Naive B cell (primary cell): ENCODE measurements at places on chromosomes 1 and 21. TPM values are rescaled to one million over a fixed set of nuclear protein-coding genes. Genes with fewer than 3 reads are reported as not detected.

DNA sequence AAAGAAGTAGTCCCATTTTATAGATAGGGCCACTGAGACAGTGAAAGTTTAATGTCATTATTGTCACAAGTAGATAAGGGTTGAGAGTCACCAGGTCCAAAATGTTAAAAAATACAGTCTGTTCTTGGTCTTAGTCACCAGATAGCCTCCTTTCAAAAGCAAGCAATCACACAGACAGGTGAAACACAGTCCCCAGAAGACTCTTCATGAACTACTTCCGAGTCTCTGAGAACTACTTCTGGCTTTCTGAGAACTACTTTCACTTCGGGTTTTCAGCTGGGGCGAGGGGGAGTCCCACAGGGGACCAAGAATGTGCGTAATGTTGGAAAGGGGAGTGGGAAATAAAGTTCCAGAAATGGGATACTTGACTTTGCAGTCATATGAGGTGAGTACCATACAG is 143.2 kb downstream of the HHIPL2 start:
- H3K27me3 ChIP-seq, result peaks cover 30% of the 10 kb centered on the region
- no peaks in the 10 kb centered on the region for H3K4me1 ChIP-seq
- DNase-seq, result no peak
- H3K36me3 ChIP-seq, result no peaks in the 10 kb centered on the region
- H3K27ac ChIP-seq, result no peak overlapping the region
- H3K4me3 ChIP-seq, result no peak overlapping the region

ID3 gene
- polyA plus RNA-seq, result 23.9 TPM

LCE6A gene
- polyA plus RNA-seq, result not detected

NBPF4 gene
- polyA plus RNA-seq, result not detected

DNA sequence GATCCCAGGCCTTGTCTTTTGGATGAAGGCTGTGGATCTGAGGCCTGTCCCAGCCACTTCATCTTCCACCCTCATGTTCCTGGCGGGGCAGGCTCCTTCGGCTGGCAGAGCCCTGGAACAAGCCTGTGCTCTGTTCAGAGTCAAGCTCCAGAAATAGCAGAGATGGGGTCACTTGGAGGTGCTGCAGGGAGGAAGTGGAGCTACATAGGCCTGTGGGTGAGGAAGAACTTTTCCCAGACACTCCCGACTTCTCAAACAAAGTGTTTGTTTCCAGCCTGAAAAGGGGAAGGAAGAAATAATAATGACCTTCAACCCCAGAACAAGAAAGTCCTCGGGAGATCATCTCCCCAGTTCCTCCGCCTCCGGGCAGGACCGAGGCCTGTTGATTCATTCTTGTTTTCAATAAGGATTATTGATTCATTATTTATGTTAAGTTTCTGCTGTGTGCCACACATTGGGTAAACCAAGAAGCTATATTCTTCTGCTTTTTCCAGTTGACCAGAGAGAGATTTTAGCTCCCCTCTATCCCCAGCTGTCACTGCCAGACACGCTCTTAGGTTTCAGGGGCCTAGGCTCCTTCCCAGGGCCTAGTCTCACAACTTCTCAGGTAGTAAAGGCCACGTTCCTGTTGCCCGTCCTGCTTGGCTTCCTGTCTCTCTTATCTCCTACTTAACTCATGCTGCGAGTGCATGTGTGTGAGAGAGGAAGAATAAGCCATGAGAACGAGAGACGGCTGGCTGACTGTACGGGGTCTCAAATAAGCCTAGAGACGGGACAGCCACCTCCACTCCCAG is 16.9 kb downstream of the IKBKE start:
- H3K4me1 ChIP-seq, result no peaks in the 10 kb centered on the region
- no peak for DNase-seq
- no peak overlapping the region for H3K4me3 ChIP-seq
- H3K27ac ChIP-seq, result no peak overlapping the region
- H3K36me3 ChIP-seq, result peaks cover 24% of the 10 kb centered on the region
- H3K27me3 ChIP-seq, result no peaks in the 10 kb centered on the region

DNA sequence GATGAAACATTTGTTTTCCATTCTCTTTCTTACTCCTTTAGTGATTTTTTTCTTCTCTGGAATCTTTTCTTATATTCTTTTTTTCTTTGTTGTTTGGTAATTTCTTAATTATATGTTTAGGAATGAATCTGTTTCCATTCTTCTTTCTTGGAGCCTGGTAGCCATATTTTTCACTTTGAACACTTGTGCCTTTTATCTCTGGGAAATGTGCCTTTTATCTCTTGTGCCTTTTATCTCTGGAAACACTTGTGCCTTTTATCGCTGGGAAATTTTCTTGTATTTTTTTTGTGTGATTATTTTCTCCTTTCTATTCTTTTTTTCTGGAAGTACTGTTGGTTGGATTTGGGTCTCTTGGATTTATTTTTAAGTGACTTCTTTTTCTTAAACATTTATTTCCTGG is 118.2 kb downstream of the LEPR start:
- H3K4me1 ChIP-seq, result no peaks in the 10 kb centered on the region
- H3K27ac ChIP-seq, result no peak overlapping the region
- no peak overlapping the region for H3K4me3 ChIP-seq
- no peaks in the 10 kb centered on the region for H3K36me3 ChIP-seq
- no peak for DNase-seq

OR2L13 gene
- polyA plus RNA-seq, result 1.7 TPM

CFAP107 gene
- polyA plus RNA-seq, result not detected

GRCh38 chr1:209546390-209547085 is 37.0 kb upstream of the CAMK1G start:
- no peaks in the 10 kb centered on the region for H3K36me3 ChIP-seq
- H3K4me1 ChIP-seq, result no peaks in the 10 kb centered on the region
- DNase-seq, result no peak
- peaks cover 23% of the 10 kb centered on the region for H3K27me3 ChIP-seq
- H3K27ac ChIP-seq, result no peak overlapping the region
- H3K4me3 ChIP-seq, result no peak overlapping the region

CTSE gene
- polyA plus RNA-seq, result not detected

MNDA gene
- 6.4 TPM for polyA plus RNA-seq

- H3K36me3 ChIP-seq, result no peaks in the 10 kb centered on the region
- H3K27ac ChIP-seq, result no peak overlapping the region
- no peak for DNase-seq
- H3K27me3 ChIP-seq, result peaks cover 18% of the 10 kb centered on the region
- no peaks in the 10 kb centered on the region for H3K4me1 ChIP-seq
Measured at GRCh38 chr1:166603296-166603695, 236.0 kb upstream of the POGK start.

DNA sequence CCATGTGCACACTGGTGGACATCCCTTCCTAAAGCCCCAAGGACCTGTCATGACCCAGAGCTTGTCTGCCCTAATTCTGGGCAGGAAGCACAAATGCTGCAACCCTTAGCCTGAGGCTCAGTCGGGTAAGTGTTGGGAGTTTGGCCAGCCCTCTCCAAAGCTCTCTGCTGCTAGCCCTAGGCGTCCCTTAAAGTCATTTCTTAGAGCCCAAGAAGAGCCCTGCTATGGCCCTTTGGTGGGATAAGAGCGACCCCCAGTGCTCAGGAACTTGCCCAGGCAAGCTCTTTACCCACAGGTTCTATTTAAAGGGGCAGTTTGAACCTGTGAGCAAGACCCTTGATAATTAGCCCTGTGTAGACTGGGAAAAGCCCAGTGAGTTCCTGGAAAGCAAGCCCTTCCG is 356.8 kb downstream of the RRAGC start:
- no peak overlapping the region for H3K4me3 ChIP-seq
- no peak overlapping the region for H3K27ac ChIP-seq
- DNase-seq, result peak; percentile 45
- H3K36me3 ChIP-seq, result no peaks in the 10 kb centered on the region
- peaks cover 13% of the 10 kb centered on the region for H3K4me1 ChIP-seq

DNA sequence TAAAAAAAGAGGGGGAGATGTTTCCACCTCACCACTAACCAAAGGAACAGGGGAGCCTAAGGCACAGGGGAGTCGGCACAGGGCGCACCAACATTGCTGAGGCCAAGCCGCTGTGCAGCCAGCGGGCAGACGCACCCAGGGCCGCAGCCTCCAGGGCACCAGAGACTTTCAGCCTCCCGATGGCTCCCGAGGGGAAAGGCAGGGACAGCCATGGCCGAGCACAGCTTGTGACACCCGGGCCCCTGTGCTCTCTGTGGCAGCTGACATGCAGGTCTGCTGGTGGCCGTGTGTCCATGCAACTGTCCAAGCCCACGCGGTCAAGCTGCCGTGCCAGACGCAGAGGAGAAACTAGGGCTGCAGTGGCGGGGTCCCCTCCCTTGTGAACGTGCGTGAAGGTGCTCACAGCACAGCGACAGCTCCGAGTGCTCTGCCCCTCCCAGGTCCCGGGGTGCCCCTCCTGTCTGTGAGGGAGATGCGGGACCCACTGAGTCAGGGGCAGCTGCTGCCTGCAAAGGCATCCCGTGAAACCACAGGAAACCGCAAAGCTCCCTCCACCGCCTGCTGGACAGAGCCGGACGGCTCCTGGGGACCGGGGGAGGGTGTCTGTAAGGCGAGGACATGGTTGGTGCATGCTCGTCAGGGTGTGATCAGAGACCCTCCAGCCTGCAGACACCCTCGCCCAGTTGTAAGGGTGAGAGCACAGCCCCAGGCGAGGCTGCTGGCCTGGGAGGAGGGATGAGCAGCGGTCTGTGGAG is 2.5 kb downstream of the KRTAP10-11 start:
- H3K4me3 ChIP-seq, result no peak overlapping the region
- H3K4me1 ChIP-seq, result peaks cover 2% of the 10 kb centered on the region
- no peak for DNase-seq
- peaks cover 18% of the 10 kb centered on the region for H3K27me3 ChIP-seq
- H3K36me3 ChIP-seq, result peaks cover 8% of the 10 kb centered on the region

ADAM30 gene
- polyA plus RNA-seq, result not detected

DNA sequence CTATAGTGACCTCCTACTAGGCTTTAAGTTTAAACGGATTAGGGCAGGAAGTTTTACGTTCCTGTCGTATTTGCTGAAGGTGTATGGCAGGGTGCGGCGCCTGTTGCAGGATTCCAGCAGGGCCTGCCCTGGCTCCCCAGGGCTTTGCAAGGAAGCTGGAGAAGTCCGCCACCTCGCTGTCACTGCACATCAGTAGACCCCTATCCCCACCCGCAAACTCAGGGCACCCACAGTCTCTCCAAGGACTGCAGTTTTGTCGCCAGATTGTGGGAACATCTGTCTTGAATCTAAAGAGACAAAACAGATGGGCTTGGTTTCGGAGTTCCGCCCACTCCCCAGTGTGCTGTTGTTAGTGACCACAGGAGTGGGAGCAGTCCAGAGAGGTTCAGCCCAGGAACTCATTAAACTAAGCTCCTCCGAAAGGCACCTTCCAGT is 110.8 kb downstream of the CDC7 start:
- DNase-seq, result no peak
- H3K27ac ChIP-seq, result no peak overlapping the region
- H3K4me1 ChIP-seq, result no peaks in the 10 kb centered on the region

DNA sequence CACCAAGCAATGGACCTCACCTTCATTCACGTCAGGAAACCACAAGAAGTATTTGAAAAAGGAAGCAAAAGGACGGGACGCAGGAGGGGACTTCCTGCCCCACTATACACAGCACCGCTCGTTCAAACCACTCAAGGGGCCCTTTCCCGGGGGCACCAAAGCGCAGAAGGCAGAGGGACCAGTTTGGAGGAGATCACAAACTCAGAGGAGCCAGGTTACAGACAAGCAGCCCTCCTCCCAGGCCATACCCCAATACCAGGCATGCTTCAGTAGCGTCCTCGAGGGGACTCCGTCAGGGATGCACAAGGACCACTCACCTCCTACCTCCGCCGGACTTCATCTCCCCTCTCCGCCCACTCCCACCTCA is 685 bp downstream of the CRTC2 start:
- H3K36me3 ChIP-seq, result no peaks in the 10 kb centered on the region
- DNase-seq, result peak; percentile 69
- no peaks in the 10 kb centered on the region for H3K27me3 ChIP-seq
- H3K4me3 ChIP-seq, result peak overlapping the region; percentile 99
- H3K4me1 ChIP-seq, result peaks cover 76% of the 10 kb centered on the region

MAP10 gene
- 1.7 TPM for polyA plus RNA-seq

DNA sequence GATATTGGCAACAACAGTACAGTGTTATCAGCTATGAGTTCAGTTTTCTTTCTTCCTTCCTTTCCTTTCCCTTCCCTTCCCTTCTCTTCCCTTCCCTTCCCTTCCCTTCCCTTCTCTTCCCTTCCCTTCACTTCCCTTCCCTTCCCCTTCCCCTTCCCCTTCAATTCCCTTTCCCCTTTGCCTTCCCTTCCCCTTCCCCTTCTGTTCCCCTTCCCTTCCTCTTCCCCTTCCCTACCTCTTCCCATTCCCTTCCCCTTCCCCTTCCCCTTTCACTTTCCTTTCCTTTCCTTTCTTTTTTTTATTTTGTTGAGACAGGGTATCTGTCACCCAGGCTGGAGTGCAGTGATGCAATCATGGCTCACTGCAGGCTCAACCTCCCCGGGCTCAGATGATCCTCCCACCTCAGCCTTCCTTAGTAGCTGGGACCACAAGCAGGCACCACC is 72.3 kb upstream of the CAPZB start:
- peaks cover 11% of the 10 kb centered on the region for H3K27me3 ChIP-seq
- H3K4me3 ChIP-seq, result no peak overlapping the region
- DNase-seq, result no peak

GRCh38 chr1:230140221-230141020 is 73.4 kb downstream of the GALNT2 start:
- H3K27me3 ChIP-seq, result no peaks in the 10 kb centered on the region
- no peak overlapping the region for H3K4me3 ChIP-seq
- no peaks in the 10 kb centered on the region for H3K36me3 ChIP-seq
- H3K27ac ChIP-seq, result peak overlapping the region; percentile 38

TEKT2 gene
- polyA plus RNA-seq, result not detected

PLA2G2F gene
- polyA plus RNA-seq, result not detected

GRCh38 chr1:22218618-22219250 is 75.8 kb upstream of the WNT4 start:
- no peak overlapping the region for H3K27ac ChIP-seq
- H3K4me1 ChIP-seq, result no peaks in the 10 kb centered on the region
- peaks cover 28% of the 10 kb centered on the region for H3K27me3 ChIP-seq

GRCh38 chr1:210360852-210361477 is 32.3 kb downstream of the HHAT start:
- DNase-seq, result no peak
- no peaks in the 10 kb centered on the region for H3K36me3 ChIP-seq
- no peaks in the 10 kb centered on the region for H3K4me1 ChIP-seq
- H3K27me3 ChIP-seq, result no peaks in the 10 kb centered on the region
- H3K4me3 ChIP-seq, result no peak overlapping the region

GRCh38 chr1:54814571-54814970 is 13.4 kb upstream of the TTC22 start:
- peaks cover 4% of the 10 kb centered on the region for H3K27me3 ChIP-seq
- H3K4me1 ChIP-seq, result no peaks in the 10 kb centered on the region
- no peak overlapping the region for H3K27ac ChIP-seq

ABCB10 gene
- polyA plus RNA-seq, result 12.9 TPM

DNAH14 gene
- 0.12 TPM for polyA plus RNA-seq

ATP13A2 gene
- polyA plus RNA-seq, result 24.1 TPM

PIGP gene
- 34.2 TPM for polyA plus RNA-seq

LCE2C gene
- not detected for polyA plus RNA-seq

MEX3A gene
- not detected for polyA plus RNA-seq

- H3K27ac ChIP-seq, result no peak overlapping the region
- no peak for DNase-seq
- H3K4me3 ChIP-seq, result no peak overlapping the region
- H3K27me3 ChIP-seq, result peaks cover 42% of the 10 kb centered on the region
Measured at GRCh38 chr1:10813799-10814198, 17.4 kb upstream of the CASZ1 start.
